ENCODE measurements at places on chromosomes 6 and 20.

DNA sequence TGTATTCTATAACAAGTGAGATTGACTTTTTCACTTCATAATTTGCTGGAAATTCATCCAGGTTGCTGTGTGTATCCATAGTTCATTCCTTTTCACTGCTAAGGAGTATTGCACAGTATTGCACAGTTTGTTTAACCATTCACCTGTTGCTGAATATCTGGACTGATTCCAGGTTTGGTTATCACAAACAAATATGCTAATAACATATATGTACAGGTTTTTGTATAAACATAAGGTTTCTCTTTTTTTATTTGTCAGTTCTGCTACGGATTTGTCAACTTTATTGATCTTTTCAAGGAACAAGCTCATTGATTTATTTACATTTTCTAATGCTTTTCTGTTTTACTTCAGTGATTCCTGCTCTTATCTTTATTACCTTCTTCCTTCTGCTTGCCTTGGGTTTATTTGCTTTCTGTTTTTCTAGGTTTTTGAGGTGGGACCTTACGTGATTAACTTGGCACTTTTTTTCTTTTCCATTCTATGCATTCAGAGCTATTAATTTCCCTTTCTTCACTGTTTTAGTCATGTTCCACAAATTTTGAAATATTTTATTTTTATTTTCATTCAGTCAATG is 117.0 kb upstream of the OGFRL1 start:
- no peak for DNase-seq

DNA sequence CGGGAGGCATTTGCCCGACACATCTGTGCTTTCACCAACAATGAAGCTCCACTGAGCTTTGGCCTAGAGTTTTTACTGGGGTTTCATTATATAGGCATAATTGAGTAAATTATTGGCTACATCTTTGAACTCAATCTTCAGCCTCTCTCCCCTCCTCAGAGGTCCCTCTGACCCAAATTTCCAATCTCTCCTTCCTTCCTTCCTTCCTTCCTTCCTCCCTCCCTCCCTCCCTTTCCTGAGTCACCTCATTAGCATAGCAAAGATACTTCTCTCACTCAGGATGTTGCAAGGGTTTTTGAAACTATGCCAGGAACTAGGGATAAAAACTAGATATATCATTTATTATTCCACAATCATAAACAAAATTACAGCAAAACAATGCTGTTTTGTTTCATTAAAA is 238.2 kb upstream of the PRND start:
- DNase-seq: no peak

GRCh38 chr20:63137851-63138415 is 78.0 kb downstream of the YTHDF1 start:
- DNase-seq: no peak

DNA sequence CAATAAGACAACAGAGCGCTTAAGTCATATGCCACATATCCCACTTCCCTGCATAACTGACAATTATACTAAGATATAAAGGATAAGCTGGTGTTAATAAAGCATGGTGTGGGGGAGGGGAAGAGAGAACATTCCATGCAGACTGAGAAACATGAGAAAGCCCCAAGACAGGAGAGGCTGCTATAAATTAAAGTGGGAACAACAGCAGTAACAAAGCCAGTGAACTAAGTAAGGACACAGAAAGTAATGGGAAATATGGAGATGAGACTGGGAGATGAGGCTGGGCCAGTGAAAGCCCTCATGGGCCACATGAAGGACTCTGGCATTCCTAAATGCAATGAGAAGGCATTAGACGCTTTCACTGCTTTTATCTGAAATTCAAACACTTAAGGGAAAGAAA is 41.3 kb downstream of the SESN1 start:
- no peak for DNase-seq

DNA sequence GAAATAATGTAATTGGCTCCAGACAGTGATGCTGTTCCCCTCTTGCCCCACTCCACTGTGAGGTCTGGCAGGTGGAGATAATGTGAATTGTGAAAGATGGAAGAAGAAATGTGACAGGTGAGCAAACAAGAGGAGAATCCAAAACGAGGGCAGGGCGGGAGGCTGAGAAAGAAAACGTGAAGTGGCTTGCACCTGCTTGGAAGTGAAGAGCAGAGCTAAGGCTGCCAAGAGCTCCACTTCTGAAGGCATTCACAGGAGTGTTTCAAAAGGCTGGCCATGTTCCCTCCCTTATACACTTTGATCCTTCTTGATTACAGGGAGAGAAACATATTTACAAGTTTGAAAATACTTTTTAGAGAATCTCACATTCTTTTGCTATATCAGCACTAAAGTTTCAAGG is 359.4 kb downstream of the EPHA7 start:
- no peak for DNase-seq

DNA sequence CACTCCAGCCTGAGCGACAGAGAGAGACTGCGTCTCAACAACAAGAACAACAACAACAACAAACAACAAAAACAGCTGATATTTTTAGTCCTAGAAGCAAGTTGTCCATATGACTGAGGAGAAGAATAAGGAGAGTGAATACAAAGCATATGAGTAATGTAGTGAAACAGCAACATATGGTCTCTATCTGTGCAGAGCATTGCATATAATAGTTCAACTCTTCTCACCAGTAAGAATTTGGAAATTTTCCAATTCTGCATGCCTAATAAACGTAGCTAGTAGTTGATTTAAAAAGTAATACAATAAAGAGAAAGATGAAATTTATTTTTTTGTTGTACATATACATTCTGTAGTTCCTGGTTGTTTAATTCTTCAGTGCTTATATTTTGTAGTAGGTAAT is 129.7 kb upstream of the FAM83B start:
- DNase-seq: no peak

GRCh38 chr20:39358052-39358451 is 395.9 kb downstream of the DHX35 start:
- no peak for DNase-seq

- DNase-seq: no peak
These were observed 159.8 kb upstream of the CDH4 start for GRCh38 chr20:61092251-61092650.
